ENCODE measurements at places on chromosomes 12 and 14.

GRCh38 chr12:62933220-62933601 lies 1.7 kb downstream of the PPM1H start:
- H3K4me1 ChIP-seq, result peaks cover 13% of the 10 kb centered on the region
- H3K27me3 ChIP-seq, result peaks cover 7% of the 10 kb centered on the region
- peak overlapping the region; percentile 80 for H3K4me3 ChIP-seq
- H3K36me3 ChIP-seq, result no peaks in the 10 kb centered on the region

DNA sequence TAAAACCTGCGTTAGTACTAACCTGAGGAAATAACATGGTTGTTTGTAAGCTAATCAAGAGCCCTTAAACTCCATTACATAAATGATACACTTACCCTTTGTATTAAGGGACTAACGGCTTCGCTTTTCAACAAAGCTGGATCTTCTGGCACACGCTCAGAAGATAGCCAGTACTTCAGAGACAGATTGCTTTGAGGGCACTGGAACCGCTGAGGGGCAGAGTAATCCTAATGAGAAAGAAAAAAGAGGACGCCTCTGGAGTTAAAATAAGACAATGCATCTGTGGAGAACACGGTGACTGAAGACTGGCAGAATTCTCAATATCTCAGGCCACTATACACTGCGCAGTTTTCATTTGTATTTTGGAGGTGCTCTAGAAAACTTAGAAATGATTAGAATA lies 1.5 kb upstream of the KTN1 start:
- H3K4me3 ChIP-seq, result peak overlapping the region; percentile 88
- no peak for DNase-seq
- no peaks in the 10 kb centered on the region for H3K36me3 ChIP-seq
- peaks cover 12% of the 10 kb centered on the region for H3K4me1 ChIP-seq
- no peaks in the 10 kb centered on the region for H3K27me3 ChIP-seq

- peaks cover 22% of the 10 kb centered on the region for H3K4me1 ChIP-seq
- H3K27ac ChIP-seq, result no peak overlapping the region
- no peak for DNase-seq
Measured at GRCh38 chr12:113261847-113262470, 40.7 kb downstream of the TPCN1 start.

DNA sequence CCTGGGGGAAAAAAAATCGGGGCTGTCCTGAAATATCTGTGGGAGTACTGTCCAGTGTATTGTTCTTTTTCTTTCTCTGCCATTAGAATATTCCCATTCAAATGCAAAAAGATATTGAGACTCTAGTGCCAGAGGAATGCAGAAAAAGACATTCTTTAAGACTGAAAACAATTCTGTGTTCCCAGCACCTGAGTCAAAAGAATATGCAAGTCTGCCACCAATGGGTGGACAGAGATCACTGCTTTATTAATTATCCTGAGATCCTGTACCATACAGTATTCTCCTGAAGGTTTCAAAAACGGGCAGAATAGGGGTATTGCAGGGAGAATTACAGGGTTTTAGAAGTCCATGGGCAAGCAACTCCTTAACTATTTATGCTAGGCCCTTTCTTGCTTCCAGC lies 361.8 kb downstream of the C12orf50 start:
- H3K4me1 ChIP-seq, result no peaks in the 10 kb centered on the region
- H3K27me3 ChIP-seq, result no peaks in the 10 kb centered on the region
- H3K27ac ChIP-seq, result no peak overlapping the region

DNA sequence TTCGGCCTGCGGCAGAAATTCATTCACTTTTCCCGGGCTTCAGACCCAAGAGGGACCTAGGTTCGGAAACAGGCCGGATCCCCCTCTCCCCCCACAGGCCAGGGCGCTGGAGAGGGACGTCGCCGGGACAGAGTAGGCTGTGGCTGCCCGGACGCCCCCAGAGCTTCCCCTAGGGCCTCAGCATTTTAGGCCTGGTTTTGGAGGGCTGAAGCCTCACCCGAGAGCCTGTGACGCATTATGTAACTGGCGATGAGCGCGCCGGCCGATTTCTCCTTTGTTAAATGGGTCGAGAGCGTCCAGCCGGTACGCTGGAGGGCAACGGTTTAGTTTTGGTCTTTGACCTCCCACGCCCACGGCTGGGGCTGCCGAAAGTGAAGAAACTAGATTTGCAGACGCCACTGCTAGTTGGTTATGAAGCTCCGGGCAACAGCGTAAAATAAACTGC lies 657 bp downstream of the PEBP1 start:
- DNase-seq, result peak; percentile 62
- H3K4me3 ChIP-seq, result peak overlapping the region; percentile 69
- peaks cover 44% of the 10 kb centered on the region for H3K4me1 ChIP-seq
- H3K27ac ChIP-seq, result peak overlapping the region; percentile 78

- no peak overlapping the region for H3K27ac ChIP-seq
- peaks cover 33% of the 10 kb centered on the region for H3K36me3 ChIP-seq
- peak overlapping the region; percentile 36 for H3K4me3 ChIP-seq
- peak; percentile 61 for DNase-seq
- H3K4me1 ChIP-seq, result peaks cover 11% of the 10 kb centered on the region
- H3K27me3 ChIP-seq, result peaks cover 4% of the 10 kb centered on the region
Measured at GRCh38 chr12:2691345-2692071, 103.3 kb upstream of the FKBP4 start.

DNA sequence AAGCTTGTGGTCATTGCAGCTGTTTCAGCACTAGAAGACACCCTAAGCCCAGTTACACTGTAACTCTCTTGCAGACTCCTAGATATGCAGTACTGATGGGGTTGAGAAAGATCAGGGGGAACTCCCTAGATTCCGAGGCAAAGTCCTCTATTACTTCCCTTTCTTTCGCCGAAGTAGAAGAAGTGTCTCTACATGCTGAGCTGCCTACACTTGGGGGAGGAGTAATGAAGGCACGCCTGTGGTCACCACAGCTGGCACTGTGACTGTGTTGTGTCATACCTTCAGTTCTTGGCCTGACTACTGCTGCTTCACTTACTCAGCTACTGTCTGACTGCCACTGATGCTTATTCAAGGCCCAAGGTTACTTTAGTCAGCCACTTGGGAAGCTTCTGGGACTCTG lies 35.1 kb upstream of the RPL10L start:
- DNase-seq, result no peak
- H3K27ac ChIP-seq, result no peak overlapping the region
- no peak overlapping the region for H3K4me3 ChIP-seq
- H3K36me3 ChIP-seq, result no peaks in the 10 kb centered on the region

GRCh38 chr12:70255311-70255710 lies 12.1 kb downstream of the CNOT2 start:
- no peaks in the 10 kb centered on the region for H3K4me1 ChIP-seq
- no peak overlapping the region for H3K4me3 ChIP-seq
- H3K27ac ChIP-seq, result no peak overlapping the region
- H3K27me3 ChIP-seq, result no peaks in the 10 kb centered on the region
- DNase-seq, result peak; percentile 24

DNA sequence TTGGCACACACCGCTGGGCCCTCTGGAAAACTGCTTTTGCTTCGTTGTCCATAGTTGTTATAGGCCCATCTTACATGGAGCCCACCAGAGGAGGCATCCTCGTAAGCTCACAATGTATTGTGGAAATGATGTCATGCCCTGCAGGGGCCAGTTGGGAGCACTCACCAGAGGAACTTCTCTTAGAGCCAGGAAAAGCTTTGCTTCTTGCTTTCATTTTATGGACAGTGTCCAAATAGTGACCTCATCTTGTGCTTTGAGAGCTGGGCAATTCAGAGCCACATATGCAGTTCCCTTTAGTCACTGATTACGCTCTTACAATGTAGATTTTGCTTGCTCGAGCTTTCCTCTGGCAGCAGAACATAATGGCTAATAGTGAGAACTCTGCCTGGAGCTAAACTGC lies 275.6 kb downstream of the AACS start:
- peak; percentile 95 for DNase-seq
- peak overlapping the region; percentile 58 for H3K27ac ChIP-seq

DNA sequence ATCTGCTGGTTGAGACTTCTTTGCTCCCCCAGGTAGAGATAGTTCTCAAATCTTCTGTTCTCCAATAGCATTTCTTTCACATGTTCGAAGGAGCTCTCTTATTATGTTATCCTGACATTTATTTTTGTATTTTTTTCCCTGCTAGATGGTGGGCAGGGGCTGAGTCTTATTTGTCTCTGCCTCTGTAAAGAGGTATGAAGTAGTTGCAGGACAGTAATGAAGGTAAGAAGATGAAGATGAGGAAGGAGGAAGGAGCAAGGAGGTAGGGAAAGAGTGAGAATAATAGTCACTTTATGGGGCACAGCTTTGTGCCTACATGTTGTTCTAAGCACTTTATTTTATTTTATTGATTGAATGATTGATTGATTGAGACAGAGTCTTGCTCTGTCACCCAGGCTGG lies 5.0 kb upstream of the CIROP start:
- H3K4me1 ChIP-seq, result no peaks in the 10 kb centered on the region
- H3K27ac ChIP-seq, result no peak overlapping the region
- DNase-seq, result no peak

GRCh38 chr12:9706086-9706685 lies 26.7 kb downstream of the CLECL1 start:
- DNase-seq, result no peak
- no peak overlapping the region for H3K27ac ChIP-seq
- H3K4me3 ChIP-seq, result no peak overlapping the region
- H3K36me3 ChIP-seq, result no peaks in the 10 kb centered on the region
- no peaks in the 10 kb centered on the region for H3K4me1 ChIP-seq
- no peaks in the 10 kb centered on the region for H3K27me3 ChIP-seq

- H3K36me3 ChIP-seq, result no peaks in the 10 kb centered on the region
- H3K27ac ChIP-seq, result no peak overlapping the region
- H3K4me3 ChIP-seq, result no peak overlapping the region
- no peaks in the 10 kb centered on the region for H3K27me3 ChIP-seq
Measured at GRCh38 chr12:67645601-67646000, 2.9 kb upstream of the DYRK2 start.

- H3K27me3 ChIP-seq, result no peaks in the 10 kb centered on the region
- no peaks in the 10 kb centered on the region for H3K4me1 ChIP-seq
- no peak for DNase-seq
- no peaks in the 10 kb centered on the region for H3K36me3 ChIP-seq
Measured at GRCh38 chr12:130184404-130185090, 22.3 kb downstream of the FZD10 start.

- no peak for DNase-seq
- H3K4me3 ChIP-seq, result no peak overlapping the region
Measured at GRCh38 chr14:51544471-51544870, 107.2 kb upstream of the FRMD6 start.

DNA sequence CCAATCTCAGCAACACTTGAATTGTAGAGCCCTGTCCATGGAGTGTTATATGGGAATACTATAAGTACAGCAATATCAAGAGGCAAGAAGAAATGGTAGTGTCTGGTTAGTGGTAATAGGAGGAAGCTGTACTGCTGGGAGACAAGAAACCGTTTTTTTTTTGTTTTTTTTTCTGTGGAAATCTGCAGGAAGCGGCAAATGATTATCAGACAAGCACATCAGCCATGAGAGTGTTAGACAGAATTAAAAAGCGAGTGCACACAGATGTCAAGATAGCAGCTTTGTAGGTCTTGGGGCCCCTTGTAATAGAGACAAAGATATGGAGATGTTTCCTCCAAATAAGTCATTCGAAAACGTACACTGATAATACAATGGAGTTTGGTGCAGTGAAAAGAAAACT lies 6.7 kb downstream of the TESPA1 start:
- no peak overlapping the region for H3K4me3 ChIP-seq
- no peaks in the 10 kb centered on the region for H3K36me3 ChIP-seq
- H3K4me1 ChIP-seq, result no peaks in the 10 kb centered on the region
- H3K27me3 ChIP-seq, result no peaks in the 10 kb centered on the region

DNA sequence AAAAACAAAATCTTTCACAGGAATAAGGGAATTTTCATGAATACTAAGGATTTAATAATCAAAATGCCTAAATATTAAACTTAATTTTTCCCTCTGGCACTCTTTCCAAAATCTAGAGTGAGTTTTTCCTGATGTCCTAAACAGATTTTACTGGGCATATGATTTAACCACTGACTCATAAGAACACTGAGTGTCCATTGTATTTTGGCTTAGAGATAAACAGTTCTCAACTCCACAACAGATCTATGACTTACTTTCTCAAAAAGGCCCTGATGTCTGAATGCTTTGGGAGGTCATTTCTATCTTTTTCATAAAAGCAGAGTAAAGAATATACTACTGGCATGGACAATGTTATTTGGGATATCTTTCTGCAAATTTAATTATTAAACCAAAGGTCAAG lies 15.0 kb downstream of the TMBIM4 start:
- H3K27ac ChIP-seq, result no peak overlapping the region
- peaks cover 9% of the 10 kb centered on the region for H3K36me3 ChIP-seq
- H3K27me3 ChIP-seq, result no peaks in the 10 kb centered on the region
- no peaks in the 10 kb centered on the region for H3K4me1 ChIP-seq
- no peak for DNase-seq

- no peak for DNase-seq
- no peak overlapping the region for H3K4me3 ChIP-seq
- no peaks in the 10 kb centered on the region for H3K36me3 ChIP-seq
Measured at GRCh38 chr12:52659951-52660350, 7.9 kb upstream of the KRT2 start.

DNA sequence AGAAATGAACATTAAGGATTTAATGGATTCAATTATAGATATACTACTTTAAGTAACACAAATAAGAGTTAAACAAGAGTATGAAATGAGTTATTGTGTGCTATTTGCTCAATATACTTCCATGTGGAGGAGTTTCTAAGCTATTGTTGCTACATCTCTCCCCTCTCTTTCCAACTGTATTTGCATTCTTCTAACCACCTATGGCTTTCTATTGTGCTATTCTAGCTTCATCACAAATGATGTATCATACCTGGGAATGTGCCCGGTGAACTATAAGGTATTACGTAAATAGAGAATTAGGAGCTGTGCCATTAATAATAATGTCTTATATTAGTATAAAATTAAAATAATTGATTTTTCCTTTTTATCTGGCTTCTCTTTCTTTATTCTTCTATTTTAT lies 87.1 kb upstream of the PLEKHG7 start:
- no peaks in the 10 kb centered on the region for H3K27me3 ChIP-seq
- no peak overlapping the region for H3K27ac ChIP-seq
- no peaks in the 10 kb centered on the region for H3K36me3 ChIP-seq
- no peak for DNase-seq
- H3K4me3 ChIP-seq, result no peak overlapping the region

DNA sequence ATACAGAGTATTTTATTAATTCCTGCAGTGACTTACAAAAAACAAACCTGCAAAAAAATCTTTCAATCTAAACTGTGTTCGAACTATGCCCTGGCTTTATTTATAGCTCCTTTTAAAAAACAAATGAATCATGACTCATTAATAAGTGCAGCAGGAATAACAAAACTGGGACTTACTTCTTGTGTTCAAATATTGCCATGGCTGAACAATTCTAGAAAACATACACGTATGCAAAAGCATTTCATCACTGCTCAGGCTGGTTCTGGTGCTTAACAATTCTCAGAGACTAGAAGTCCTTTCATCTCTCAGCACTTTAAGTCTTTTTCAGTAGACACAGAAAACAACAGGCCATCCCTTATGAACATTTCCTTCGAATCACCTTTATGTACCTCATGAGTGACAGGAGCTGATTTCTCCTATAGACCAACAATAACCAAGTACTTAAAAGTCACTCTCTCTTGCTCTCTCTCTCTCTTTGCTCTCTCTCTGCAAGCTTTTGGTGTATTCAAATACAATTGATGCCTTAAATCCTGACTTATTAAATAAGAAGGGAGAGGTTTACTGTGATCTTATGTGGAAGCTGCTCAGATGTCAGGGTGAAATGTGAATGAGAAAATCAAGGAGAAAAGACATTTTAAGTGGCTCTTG lies 268.8 kb downstream of the TTC8 start:
- no peak overlapping the region for H3K4me3 ChIP-seq
- H3K27me3 ChIP-seq, result no peaks in the 10 kb centered on the region
- peak; percentile 26 for DNase-seq
- H3K36me3 ChIP-seq, result no peaks in the 10 kb centered on the region
- H3K4me1 ChIP-seq, result no peaks in the 10 kb centered on the region

GRCh38 chr12:54287261-54288157 lies 7.0 kb downstream of the HNRNPA1 start:
- no peak overlapping the region for H3K27ac ChIP-seq
- H3K36me3 ChIP-seq, result peaks cover 27% of the 10 kb centered on the region
- peaks cover 12% of the 10 kb centered on the region for H3K4me1 ChIP-seq
- no peaks in the 10 kb centered on the region for H3K27me3 ChIP-seq

All from spinal cord (tissue), 10 donors.